ENCODE measurements at places on chromosomes 7 and 10.

- peak; percentile 56 for DNase-seq
- H3K4me3 ChIP-seq: peak overlapping the region; percentile 74
Measured at GRCh38 chr10:87093632-87094372, 841 bp downstream of the GLUD1 start.

DNA sequence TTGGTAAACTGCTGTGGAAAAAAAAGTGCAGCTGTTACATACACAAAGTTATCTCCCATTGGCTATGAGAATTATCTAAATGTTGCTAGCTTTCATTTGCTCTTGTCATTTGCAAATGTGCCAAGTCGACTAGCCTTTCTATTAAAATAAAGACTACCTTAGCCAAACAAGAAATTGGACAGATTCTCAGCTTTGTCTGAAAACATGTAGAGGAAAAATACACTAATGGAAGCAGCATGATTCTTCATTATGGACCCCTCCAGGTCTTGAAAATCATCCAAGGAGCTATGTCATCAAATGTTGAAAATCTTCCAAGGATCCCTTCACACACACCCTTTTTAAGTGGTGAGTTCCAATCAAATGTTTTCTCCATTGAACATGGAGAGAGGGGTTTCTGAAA is 237.7 kb downstream of the ETV1 start:
- no peak overlapping the region for H3K27ac ChIP-seq
- H3K4me1 ChIP-seq: no peaks in the 10 kb centered on the region
- H3K36me3 ChIP-seq: no peaks in the 10 kb centered on the region

GRCh38 chr10:70879207-70879606 is 9.2 kb downstream of the PCBD1 start:
- no peak overlapping the region for H3K27ac ChIP-seq
- no peaks in the 10 kb centered on the region for H3K4me1 ChIP-seq
- peaks cover 33% of the 10 kb centered on the region for H3K36me3 ChIP-seq
- H3K4me3 ChIP-seq: no peak overlapping the region
- no peak for DNase-seq

DNA sequence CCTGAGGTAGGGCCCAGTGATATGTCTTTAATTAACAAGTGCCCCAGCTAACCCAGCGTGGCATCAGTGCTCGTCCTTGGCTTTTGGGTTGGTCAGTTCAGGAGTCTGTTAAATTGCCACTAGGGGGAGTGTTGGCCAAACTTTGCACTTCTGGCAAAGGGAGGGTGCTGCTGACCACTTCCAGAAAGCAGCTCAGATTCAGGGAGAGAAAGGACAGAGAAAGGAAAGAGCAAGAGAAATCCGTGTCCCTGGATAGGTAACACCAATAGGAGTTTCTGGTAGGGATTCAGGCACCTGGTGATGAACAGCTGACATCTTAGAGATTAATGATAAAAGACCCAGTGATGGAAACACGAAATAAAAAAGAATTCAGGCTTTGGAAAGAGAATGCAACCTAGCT is 243.1 kb upstream of the AOAH start:
- H3K4me1 ChIP-seq: no peaks in the 10 kb centered on the region
- H3K36me3 ChIP-seq: no peaks in the 10 kb centered on the region
- peak; percentile 73 for DNase-seq
- no peak overlapping the region for H3K4me3 ChIP-seq
- no peaks in the 10 kb centered on the region for H3K27me3 ChIP-seq

DNA sequence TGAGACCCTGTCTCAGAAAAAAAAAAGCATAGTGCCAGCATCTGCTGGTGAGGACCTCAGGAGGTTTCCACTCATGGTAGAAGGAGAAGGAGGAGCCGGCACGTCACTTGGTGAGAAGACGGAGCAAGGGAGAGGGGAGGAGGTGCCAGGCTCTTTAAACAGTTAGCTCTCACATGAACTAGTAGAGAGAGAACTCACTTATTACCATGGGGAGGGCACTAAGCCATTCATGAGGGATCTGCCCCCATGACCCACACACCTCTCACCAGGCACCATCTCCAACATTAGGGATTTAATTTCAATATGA is 62.9 kb upstream of the VKORC1L1 start:
- no peak overlapping the region for H3K4me3 ChIP-seq
- no peaks in the 10 kb centered on the region for H3K4me1 ChIP-seq
- DNase-seq: no peak
- no peak overlapping the region for H3K27ac ChIP-seq
- no peaks in the 10 kb centered on the region for H3K27me3 ChIP-seq
- H3K36me3 ChIP-seq: peaks cover 21% of the 10 kb centered on the region

GRCh38 chr10:123854498-123854897 is 37.1 kb downstream of the CPXM2 start:
- H3K4me3 ChIP-seq: no peak overlapping the region
- H3K4me1 ChIP-seq: no peaks in the 10 kb centered on the region
- H3K36me3 ChIP-seq: no peaks in the 10 kb centered on the region
- H3K27ac ChIP-seq: no peak overlapping the region

- H3K4me1 ChIP-seq: no peaks in the 10 kb centered on the region
- peaks cover 10% of the 10 kb centered on the region for H3K27me3 ChIP-seq
- H3K27ac ChIP-seq: no peak overlapping the region
- H3K4me3 ChIP-seq: no peak overlapping the region
- DNase-seq: no peak
Measured at GRCh38 chr7:120254845-120255244, 18.1 kb upstream of the KCND2 start.

- H3K27me3 ChIP-seq: peaks cover 27% of the 10 kb centered on the region
- no peaks in the 10 kb centered on the region for H3K36me3 ChIP-seq
- no peak overlapping the region for H3K27ac ChIP-seq
- H3K4me1 ChIP-seq: peaks cover 5% of the 10 kb centered on the region
- H3K4me3 ChIP-seq: no peak overlapping the region
Measured at GRCh38 chr10:7534480-7534852, 123.6 kb upstream of the SFMBT2 start.

DNA sequence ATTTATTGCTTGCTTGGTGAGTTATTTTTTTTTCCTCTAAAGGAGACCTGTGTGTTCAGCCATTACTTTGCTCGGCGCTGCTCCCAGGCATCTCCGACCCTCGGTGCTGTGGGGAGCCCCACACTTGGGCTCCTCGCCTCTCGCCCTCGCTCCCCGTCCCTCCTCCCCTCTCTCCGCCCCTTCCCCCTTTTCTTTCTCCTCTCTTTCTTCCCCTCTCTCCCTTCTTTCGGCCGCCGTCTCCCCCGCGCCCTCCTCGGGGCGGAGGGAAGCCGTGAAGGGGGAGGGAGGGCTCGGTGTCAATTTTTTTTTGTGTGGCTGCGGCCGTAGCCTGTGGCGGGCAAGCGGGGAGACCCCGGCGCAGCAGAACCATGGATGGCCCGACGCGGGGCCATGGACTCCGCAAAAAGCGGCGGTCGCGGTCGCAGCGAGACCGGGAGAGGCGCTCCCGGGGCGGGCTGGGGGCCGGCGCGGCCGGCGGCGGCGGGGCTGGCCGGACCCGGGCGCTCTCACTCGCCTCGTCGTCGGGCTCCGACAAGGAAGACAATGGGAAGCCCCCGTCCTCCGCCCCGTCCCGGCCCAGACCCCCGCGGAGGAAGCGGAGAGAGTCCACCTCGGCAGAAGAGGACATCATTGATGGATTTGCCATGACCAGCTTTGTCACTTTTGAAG is 1.1 kb downstream of the AUTS2 start:
- H3K27me3 ChIP-seq: no peaks in the 10 kb centered on the region
- no peak overlapping the region for H3K27ac ChIP-seq
- H3K4me1 ChIP-seq: no peaks in the 10 kb centered on the region
- no peak for DNase-seq
- no peaks in the 10 kb centered on the region for H3K36me3 ChIP-seq

- H3K4me3 ChIP-seq: no peak overlapping the region
- H3K4me1 ChIP-seq: no peaks in the 10 kb centered on the region
- H3K27me3 ChIP-seq: no peaks in the 10 kb centered on the region
- H3K36me3 ChIP-seq: peaks cover 5% of the 10 kb centered on the region
- no peak overlapping the region for H3K27ac ChIP-seq
Measured at GRCh38 chr10:101595591-101596433, 7.7 kb downstream of the DPCD start.

- no peak overlapping the region for H3K27ac ChIP-seq
- no peak for DNase-seq
- H3K4me3 ChIP-seq: no peak overlapping the region
- no peaks in the 10 kb centered on the region for H3K36me3 ChIP-seq
- H3K4me1 ChIP-seq: no peaks in the 10 kb centered on the region
Measured at GRCh38 chr7:82375129-82375528, 68.4 kb downstream of the CACNA2D1 start.

DNA sequence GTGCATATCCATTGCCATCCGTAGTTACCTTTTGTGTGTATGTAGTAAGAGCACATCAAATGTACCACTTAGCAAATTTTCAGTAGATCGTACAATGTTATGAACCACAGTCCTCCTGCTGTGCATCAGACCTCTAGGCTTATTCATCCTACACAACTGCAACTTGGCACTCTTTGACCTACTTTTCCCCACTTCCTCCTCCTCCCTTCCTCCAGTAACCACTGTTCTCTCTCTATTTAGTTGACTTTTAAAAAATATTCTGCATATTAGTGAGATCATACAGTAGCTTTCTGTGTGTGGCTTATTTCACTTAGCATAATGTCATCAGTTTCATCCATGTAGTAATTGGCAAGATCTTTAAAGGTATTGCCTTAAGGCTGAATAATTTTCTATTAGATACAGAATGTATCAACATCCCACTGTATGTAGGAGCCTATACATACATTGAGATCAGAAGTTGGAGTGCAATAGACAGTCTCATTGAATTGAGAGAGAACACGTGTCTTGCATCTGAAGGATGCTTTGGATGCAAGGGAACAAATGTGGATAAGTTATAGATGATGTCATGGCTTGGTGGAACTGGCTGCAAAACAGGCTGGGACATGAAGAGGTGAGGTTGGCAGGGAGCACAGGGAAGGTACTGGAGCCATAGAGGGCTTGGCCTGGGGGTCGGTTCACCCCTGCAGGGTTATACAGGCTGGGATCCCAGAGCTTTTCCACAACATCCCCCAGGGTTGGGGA is 83.0 kb upstream of the FAM180A start:
- H3K36me3 ChIP-seq: no peaks in the 10 kb centered on the region
- H3K27me3 ChIP-seq: peaks cover 22% of the 10 kb centered on the region
- DNase-seq: no peak
- H3K27ac ChIP-seq: no peak overlapping the region
- H3K4me1 ChIP-seq: no peaks in the 10 kb centered on the region

- no peaks in the 10 kb centered on the region for H3K27me3 ChIP-seq
- no peak overlapping the region for H3K27ac ChIP-seq
- H3K4me3 ChIP-seq: no peak overlapping the region
- H3K4me1 ChIP-seq: no peaks in the 10 kb centered on the region
Measured at GRCh38 chr7:91149341-91150246, 114.6 kb upstream of the FZD1 start.

- DNase-seq: no peak
- H3K27me3 ChIP-seq: no peaks in the 10 kb centered on the region
- no peak overlapping the region for H3K27ac ChIP-seq
- H3K4me1 ChIP-seq: peaks cover 10% of the 10 kb centered on the region
- no peaks in the 10 kb centered on the region for H3K36me3 ChIP-seq
Measured at GRCh38 chr7:30254717-30255063, 29.7 kb upstream of the ZNRF2 start.

- H3K27ac ChIP-seq: no peak overlapping the region
- H3K4me3 ChIP-seq: no peak overlapping the region
- no peaks in the 10 kb centered on the region for H3K27me3 ChIP-seq
- H3K36me3 ChIP-seq: no peaks in the 10 kb centered on the region
- DNase-seq: no peak
Measured at GRCh38 chr10:30398193-30398592, 35.8 kb upstream of the MAP3K8 start.

DNA sequence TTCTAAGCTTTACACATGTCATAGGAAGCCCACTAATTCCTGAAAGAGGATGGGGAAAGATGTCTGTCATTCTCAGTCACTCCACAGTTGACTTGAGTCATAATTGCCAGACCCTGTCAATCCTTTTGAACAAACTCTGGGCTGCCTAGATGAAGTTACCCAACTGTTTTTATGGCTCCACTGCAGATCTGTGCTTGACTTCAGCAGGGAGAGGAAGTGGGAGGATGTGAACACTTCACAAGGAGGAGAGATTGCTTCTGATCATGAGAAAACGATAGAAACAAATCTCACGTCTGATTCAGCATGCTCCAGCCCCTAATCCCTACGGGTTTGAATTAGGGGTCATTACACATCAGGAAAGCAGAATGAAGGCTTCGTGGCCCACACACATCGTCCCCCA is 596.6 kb upstream of the CELF2 start:
- no peak overlapping the region for H3K27ac ChIP-seq
- H3K4me3 ChIP-seq: no peak overlapping the region
- no peaks in the 10 kb centered on the region for H3K27me3 ChIP-seq
- peaks cover 5% of the 10 kb centered on the region for H3K4me1 ChIP-seq
- no peaks in the 10 kb centered on the region for H3K36me3 ChIP-seq

GRCh38 chr7:137564677-137565076 is 221.1 kb upstream of the PTN start:
- H3K4me3 ChIP-seq: no peak overlapping the region
- H3K27ac ChIP-seq: no peak overlapping the region
- H3K4me1 ChIP-seq: no peaks in the 10 kb centered on the region
- H3K27me3 ChIP-seq: no peaks in the 10 kb centered on the region
- DNase-seq: no peak

DNA sequence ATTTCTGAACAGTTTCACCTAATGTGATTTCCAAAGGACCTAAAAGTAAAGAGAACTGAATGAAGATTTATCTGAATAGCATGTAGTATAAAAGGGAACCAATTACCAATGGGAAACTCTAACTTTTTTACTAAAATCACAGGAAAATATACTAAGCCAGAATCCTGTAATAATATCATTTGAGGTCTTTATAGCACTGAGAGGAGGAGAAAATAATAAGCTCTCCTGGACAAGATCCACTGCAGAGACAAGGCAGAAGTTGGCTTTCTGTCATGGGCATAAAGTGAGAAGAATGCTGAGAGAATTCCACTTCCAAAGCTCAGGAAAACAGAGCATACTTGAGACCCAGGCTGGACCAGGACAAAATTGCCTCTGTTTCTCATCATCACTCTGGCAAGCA is 1131.4 kb downstream of the SORCS1 start:
- DNase-seq: no peak
- no peaks in the 10 kb centered on the region for H3K27me3 ChIP-seq
- no peaks in the 10 kb centered on the region for H3K36me3 ChIP-seq
- H3K4me1 ChIP-seq: peaks cover 2% of the 10 kb centered on the region
- no peak overlapping the region for H3K4me3 ChIP-seq

DNA sequence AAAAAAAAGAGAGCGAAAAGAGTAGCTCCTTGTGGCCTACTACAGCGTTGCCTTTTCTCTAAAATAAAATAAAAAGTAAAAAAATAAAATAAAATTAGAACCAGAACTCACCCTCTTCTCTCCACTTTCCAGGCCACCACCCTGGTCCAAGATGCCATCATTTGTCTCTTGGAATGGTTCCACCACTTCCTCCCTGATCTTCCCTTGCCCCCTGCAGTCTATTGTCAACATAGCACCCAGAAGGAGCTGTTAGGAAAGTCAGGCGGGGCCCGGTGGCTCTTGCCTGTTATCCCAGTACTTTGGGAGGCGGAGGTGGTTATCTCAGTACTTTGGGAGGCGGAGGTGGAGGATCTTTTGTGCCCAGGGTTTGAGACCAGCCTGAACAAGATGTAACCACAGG is 7.6 kb upstream of the GRID2IP start:
- peak; percentile 65 for DNase-seq
- no peak overlapping the region for H3K4me3 ChIP-seq
- H3K4me1 ChIP-seq: no peaks in the 10 kb centered on the region
- H3K27me3 ChIP-seq: no peaks in the 10 kb centered on the region
- no peaks in the 10 kb centered on the region for H3K36me3 ChIP-seq

- H3K27me3 ChIP-seq: no peaks in the 10 kb centered on the region
- no peak overlapping the region for H3K27ac ChIP-seq
- H3K4me3 ChIP-seq: no peak overlapping the region
- no peaks in the 10 kb centered on the region for H3K4me1 ChIP-seq
- no peak for DNase-seq
Measured at GRCh38 chr7:45117582-45117981, 6.1 kb upstream of the TBRG4 start.

GRCh38 chr10:72132854-72133253 is 44.5 kb upstream of the SPOCK2 start:
- H3K4me3 ChIP-seq: no peak overlapping the region
- H3K36me3 ChIP-seq: peaks cover 32% of the 10 kb centered on the region
- no peak overlapping the region for H3K27ac ChIP-seq
- no peak for DNase-seq

Data from MCF 10A (cell line).